Peyer's patch (tissue), 4 donors: ENCODE measurements at places on chromosomes 13 and 19. TPM values are rescaled to one million over a fixed set of nuclear protein-coding genes. Genes with fewer than 3 reads are reported as not detected.
A peak's percentile ranks its signal among the peaks of the same experiment; 100 is the strongest.

The PCDH9 gene
- total RNA-seq = 1.7 TPM

The FXYD1 gene
- total RNA-seq = not detected

The ZSCAN1 gene
- not detected for total RNA-seq

The FCHO1 gene
- 6.2 TPM for total RNA-seq

GRCh38 chr19:35545855-35546381, 492 bp downstream of the TMEM147 start:
- peak; percentile 47 for DNase-seq

DNA sequence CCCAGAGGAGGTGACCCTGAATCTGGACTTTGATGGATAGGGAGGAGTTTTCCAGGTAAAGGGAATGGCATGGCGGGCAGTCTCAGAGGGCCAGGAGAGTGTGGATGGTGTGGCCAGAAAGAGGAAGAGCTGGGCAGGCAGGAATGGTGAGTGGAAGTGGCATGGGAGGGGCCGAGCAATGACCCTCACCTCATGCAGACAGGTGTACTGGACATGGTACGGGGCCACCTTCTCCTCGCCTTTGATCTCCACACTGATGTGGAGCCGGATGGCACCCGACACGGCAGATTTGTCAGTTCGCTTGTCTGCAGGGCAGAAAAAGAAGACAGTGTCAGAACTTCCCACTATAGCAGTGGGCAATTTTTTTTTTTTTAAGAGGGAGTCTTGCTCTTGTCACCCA, 45.5 kb downstream of the UNC13A start:
- no peak for DNase-seq

DNA sequence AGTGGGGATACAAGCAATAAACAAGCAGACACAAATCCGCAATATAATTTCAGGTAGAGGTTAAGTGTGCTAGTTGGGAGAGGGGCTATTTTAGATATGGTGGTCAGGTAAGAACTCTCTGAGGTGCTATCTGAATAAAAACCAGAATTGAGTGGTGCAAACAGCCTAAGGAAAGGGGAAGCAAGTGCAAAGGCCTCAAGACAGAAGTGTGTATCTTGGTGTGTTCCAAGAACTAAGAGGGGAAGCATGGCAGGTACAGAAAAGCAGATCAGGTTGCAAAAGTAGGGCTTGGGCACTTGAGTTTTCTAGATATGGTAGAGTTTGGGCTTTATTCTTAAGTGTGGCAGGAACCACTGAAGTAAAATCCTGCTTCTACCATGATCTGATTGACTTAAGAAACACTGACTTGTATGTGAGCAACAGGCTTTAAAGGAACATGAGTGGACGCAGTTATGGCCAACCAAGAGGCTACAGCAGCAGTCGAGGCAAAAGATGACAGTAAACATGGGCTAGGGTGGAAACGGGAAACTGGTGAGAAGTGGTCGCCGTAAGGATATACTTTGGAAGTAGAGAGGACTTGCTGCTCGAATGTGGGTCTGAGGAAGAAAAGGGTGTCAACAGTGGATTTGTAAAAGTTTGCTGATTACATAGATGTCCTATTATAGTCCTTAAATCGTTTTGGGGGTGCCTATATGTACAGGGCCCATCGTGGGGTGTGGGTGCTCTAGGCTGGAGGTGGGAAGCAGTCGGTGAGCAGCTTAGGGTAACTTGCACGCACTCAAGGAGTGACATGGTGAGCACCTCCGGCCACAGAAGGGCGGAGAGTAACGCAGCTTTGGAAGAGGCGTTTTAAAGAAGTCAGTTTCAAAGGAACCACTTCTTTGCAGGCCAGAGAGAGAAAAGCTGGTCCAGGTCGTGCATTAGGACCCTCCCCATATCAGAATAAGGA, 677 bp downstream of the TGDS start:
- DNase-seq = peak; percentile 61

DNA sequence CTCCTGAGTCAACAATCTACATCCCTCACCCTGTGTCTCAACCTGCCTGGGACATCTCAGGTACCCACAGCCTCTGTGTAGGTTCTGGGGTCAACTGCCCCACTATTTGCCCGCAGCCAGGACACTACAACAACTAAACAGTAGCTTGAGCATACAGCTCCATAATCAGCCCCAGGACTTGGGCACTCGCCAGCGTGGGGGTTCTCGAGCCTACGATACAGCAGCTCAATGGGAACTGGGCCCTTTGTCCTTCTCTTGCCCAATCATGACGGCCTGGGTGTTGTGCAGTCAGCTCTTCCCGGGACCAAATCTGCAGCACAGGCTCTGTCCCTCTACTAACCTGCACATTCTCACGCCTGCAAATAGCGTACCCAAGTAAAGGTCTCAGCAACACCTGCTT, 1.3 kb downstream of the ZNF180 start:
- DNase-seq = no peak
